ENCODE measurements at places on chromosomes 1 and 21.
A peak's percentile ranks its signal among the peaks of the same experiment; 100 is the strongest.

DNA sequence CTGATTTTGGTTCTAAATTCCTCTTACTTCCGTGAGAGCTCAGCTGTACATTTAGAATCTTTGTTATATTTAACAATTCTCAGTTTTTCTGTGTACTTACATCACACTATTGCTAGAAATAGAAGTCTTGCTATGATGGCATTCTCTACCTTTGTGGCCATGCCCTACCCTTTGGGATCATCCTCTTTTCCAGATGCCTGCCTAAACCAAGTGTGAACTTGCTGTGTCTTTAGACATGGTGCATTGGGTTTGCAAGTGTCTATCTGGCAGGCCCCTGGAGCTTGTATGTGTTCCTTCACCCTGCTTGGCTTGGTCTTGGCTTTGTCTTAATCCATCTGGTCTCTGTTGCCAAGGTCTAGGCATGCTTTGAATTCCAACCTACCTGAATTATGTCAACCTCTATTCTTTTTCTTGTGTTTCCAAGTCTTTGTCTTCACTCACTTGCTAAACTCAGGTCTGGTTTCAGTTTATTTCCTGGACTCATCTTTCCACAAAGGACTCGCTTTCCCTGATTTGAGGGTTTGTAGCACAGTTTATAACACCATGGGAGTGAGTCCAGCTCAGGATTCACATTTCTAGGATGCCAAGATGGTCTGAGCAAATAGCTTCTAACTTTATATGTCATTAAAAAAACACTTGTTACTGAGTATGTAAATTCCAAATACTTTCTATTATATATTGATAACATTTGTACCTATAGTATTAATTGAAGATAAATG, 20.6 kb upstream of the APOBEC4 start:
- DNase-seq: no peak

- no peak for DNase-seq
These were observed 251.6 kb upstream of the DUSP10 start for GRCh38 chr1:221993444-221993948.

- DNase-seq: peak; percentile 92
These were observed 24.5 kb upstream of the RGS1 start for GRCh38 chr1:192550922-192551534.

- DNase-seq: peak; percentile 82
These were observed 22.2 kb downstream of the SLC25A33 start for GRCh38 chr1:9561429-9561828.

- DNase-seq: no peak
These were observed 400.6 kb downstream of the NTNG1 start for GRCh38 chr1:107541412-107541811.

DNA sequence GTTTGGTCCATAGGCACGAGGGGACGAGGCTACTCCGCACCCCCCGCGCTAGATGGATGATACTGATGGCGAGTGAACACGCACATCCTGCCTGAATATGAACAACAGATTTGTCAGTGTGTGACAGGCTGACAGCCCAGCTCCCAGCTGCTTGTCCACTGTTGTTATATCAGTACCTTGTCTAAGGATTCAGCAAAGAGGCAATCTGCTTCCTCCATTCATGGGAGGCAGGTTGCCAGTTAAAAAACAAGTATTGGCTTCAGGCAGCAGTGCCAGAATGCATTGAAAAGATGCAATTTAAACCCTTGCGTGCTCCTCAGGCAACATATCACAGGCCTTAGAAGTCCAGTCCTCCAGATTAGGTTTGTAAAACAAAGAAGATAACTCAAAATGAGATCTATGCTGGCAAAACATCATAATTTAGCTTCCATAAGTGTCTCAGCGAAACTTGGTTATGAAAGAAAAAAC, 223.3 kb downstream of the GPATCH2 start:
- DNase-seq: no peak

GRCh38 chr21:35609263-35609662, 451.1 kb downstream of the SETD4 start:
- DNase-seq: no peak

- no peak for DNase-seq
These were observed 359.1 kb downstream of the BARHL2 start for GRCh38 chr1:90357995-90358394.

DNA sequence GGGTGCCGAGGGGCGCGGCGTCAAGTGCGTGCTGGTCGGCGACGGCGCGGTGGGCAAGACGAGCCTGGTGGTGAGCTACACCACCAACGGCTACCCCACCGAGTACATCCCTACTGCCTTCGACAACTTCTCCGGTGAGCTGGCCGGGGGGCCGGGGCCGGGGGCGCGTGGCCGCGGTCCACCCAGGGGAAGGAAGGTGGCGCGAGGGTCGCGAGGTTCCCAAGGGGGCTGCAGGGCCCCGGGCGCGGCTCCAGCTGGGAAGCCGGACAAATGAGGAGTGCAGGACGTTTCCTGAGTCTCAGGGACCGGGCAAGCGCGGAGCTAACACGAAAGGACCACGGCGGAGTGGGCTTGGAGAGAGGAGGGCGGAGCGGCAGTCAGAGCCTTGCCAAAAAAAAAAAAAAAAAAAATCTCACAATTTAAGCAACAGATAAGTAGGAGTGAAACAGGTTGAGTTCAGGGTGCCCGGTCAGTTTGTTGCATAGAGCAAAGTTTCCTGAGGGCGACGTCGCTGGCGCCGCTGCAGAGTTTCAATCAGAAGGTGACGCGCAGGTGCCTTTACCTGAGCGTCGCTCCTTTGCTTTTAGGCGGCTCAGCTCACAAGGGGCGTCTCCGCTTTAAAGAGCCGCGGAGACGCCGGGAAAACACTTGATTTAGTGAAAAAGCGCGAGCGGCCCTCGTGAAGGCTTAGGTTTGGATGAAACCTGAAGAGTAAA, 750 bp downstream of the RHOU start:
- DNase-seq: peak; percentile 3

GRCh38 chr1:208179961-208180409, 64.2 kb downstream of the PLXNA2 start:
- DNase-seq: no peak

DNA sequence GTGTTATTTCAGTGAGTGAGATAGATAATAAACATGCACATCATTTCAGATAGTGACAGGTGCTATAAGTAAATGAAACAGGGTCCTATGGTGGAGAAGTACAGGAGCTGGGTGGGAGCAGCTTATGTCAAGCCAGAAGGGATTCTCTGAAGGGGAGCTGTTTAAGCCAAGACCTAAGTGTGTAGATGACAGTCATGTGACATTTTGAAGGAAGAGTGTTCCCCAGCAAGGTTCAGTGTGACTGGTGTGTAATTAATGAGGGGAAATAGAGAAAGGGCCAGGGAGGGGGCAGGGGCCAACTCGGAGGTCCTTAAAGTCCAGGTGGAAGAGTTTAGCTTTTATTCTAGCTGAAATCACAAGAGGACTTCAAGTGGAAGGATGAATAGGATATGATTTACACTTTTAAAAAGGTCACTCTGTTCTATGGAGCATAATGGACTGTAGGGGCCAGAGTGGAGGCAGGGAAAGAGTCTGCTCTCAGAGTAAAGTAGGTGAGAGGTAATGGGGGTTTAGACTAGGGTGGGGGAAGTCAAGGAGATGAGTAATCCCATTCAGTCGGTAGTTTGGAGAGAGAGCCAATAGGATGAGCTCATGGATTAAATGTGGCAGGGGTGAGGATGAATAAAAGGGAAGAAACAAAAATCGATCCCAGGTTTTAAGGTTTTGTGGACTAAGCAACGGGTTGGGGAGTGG, 243.1 kb downstream of the CACNA1E start:
- DNase-seq: no peak

DNA sequence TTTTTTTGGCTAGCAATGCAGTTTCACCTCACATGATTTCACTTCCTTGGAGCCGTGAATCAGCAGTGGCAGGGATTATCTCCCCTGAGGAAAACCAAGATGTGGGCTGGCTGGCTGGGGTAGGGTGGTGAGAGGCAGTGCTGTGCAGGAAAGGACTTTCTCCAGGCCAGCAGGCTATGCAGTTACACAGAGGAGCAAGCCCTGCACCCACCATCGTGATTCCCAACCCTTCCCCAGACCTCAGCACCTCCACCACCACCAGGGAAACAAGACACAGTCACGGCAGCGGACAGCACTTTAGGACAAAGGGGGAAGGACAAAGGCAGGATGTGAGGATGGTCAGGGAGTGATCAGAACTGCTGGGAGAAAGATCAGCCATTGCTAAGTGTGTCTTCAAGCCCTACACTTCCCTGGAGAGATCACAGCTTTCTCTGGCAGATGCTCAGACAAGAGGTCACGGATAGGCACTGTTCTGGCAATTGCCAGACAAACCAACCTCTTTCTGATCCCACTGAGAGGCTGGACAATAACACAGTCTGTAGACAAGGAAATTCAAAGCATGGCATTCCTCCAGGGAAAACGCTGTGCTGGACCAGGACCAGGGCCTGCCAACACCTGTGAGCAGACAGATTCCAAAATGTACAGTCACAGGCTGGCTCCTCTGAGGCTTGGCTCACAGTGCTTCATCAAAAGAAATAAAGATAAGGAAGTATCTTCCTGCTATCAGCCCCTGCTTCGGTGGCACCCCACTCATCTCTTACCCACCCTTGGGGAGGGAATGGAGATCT, 509.4 kb downstream of the SMYD3 start:
- DNase-seq: peak; percentile 58

- DNase-seq: no peak
These were observed 12.6 kb downstream of the PYCR2 start for GRCh38 chr1:225911191-225912130.

DNA sequence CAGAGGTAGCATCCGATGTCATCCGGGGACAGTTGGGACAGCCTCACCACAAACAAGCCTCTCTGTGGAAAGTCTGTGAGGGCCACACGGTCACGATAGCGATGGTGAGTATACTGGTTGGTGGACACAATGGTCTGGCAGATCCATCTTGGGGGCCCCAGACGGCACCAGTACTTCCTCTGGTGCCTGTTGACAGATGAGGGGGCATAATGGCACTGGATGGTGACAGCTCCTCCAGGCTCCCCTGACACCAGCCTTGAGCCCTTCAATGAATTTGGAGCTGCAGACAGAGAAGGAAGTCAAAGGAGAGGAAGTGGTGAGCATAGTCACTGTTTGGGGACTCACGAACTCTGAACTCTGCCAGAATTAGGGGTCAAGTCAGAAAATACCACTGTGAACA, 8.0 kb downstream of the FCAMR start:
- DNase-seq: peak; percentile 88

DNA sequence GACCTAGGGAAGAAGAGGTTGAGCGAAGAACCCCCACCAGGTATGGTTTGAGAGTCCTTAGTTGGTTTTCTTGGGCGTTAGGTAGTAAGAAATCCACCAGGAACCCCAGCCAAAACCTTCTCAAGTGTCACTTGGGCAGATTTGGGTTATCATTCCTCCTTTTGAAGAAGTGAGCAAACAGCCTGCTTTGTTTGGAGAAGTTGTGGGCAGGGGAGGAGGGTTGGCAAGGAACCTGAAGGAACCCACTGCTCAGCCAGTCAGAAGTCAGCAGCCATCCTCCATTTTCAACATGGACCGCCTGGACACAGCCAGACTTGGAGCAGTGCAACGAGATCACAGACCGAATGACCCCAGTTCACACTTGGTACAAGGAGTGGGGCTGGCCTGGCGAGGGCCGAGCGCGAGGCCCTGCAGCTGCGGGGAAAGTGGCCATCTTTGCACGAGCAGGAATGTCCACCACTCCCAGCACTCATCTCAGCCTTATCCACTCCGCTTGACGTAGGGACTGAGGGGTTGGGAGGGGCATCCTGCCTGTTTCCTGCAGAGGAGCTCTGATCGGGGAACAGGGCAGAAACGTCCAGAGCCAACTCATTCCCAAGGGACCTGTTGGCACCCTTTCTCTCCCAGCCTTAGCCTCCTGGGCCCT, 7.2 kb downstream of the ADPRS start:
- peak; percentile 83 for DNase-seq

Data from MV-4-11 (cell line).